ENCODE measurements at places on chromosomes 16 and 17.

DNA sequence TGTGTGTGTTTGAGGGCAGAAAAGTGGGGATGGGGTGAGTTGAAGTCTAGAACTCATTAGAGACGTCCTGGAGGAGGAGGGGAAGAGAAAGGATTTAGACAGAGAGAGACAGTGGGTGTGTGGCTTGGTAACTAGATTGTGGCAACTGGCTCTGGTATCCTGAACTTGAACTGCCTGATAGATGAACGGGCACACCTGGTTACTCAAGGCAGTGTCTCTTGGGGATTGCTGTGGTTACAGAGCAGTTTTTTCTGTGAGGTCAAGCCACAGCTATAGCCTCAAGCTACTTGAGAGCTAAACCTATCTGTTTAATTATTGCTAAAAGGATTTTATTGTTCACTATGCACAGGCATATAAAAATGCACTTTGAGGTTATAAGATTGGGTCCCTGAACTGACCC lies 29.8 kb upstream of the MYH2 start:
- H3K36me3 ChIP-seq, result no peaks in the 10 kb centered on the region
- no peak overlapping the region for H3K27ac ChIP-seq
- H3K4me3 ChIP-seq, result no peak overlapping the region
- no peak for DNase-seq
- H3K27me3 ChIP-seq, result no peaks in the 10 kb centered on the region

- peaks cover 16% of the 10 kb centered on the region for H3K4me1 ChIP-seq
- H3K27ac ChIP-seq, result peak overlapping the region; percentile 94
- H3K27me3 ChIP-seq, result no peaks in the 10 kb centered on the region
- peak overlapping the region; percentile 81 for H3K4me3 ChIP-seq
- H3K36me3 ChIP-seq, result no peaks in the 10 kb centered on the region
- DNase-seq, result no peak
Observed at GRCh38 chr16:29961127-29961478, 776 bp upstream of the TMEM219 start.

- no peaks in the 10 kb centered on the region for H3K36me3 ChIP-seq
- DNase-seq, result no peak
- no peaks in the 10 kb centered on the region for H3K4me1 ChIP-seq
- H3K27me3 ChIP-seq, result no peaks in the 10 kb centered on the region
- no peak overlapping the region for H3K27ac ChIP-seq
Observed at GRCh38 chr16:4123616-4124300, 7.5 kb upstream of the ADCY9 start.

- no peaks in the 10 kb centered on the region for H3K27me3 ChIP-seq
- no peaks in the 10 kb centered on the region for H3K36me3 ChIP-seq
- DNase-seq, result no peak
- no peaks in the 10 kb centered on the region for H3K4me1 ChIP-seq
- H3K4me3 ChIP-seq, result no peak overlapping the region
- H3K27ac ChIP-seq, result no peak overlapping the region
Observed at GRCh38 chr17:80573701-80574100, 29.1 kb downstream of the RPTOR start.

- H3K27me3 ChIP-seq, result no peaks in the 10 kb centered on the region
- peaks cover 21% of the 10 kb centered on the region for H3K36me3 ChIP-seq
- peak within 1 kb of the TSS; percentile 78 for H3K27ac ChIP-seq
- H3K4me1 ChIP-seq, result peaks cover 10% of the 10 kb centered on the region
- peak; percentile 93 for DNase-seq
Observed at GRCh38 chr16:71845639-71846430, at the start of gene ATXN1L. ATXN1L (plus strand) TSS chr16:71845976; CDS start chr16:71849741, 3,765 bp downstream.

- H3K27ac ChIP-seq, result no peak overlapping the region
- peaks cover 24% of the 10 kb centered on the region for H3K4me1 ChIP-seq
- H3K4me3 ChIP-seq, result no peak overlapping the region
- no peaks in the 10 kb centered on the region for H3K27me3 ChIP-seq
- DNase-seq, result no peak
Observed at GRCh38 chr16:58019866-58020538, 5.6 kb upstream of the MMP15 start.

- H3K27me3 ChIP-seq, result no peaks in the 10 kb centered on the region
- no peak overlapping the region for H3K4me3 ChIP-seq
- H3K4me1 ChIP-seq, result peaks cover 51% of the 10 kb centered on the region
Observed at GRCh38 chr17:50558091-50558490, 2.4 kb upstream of the CACNA1G start.

DNA sequence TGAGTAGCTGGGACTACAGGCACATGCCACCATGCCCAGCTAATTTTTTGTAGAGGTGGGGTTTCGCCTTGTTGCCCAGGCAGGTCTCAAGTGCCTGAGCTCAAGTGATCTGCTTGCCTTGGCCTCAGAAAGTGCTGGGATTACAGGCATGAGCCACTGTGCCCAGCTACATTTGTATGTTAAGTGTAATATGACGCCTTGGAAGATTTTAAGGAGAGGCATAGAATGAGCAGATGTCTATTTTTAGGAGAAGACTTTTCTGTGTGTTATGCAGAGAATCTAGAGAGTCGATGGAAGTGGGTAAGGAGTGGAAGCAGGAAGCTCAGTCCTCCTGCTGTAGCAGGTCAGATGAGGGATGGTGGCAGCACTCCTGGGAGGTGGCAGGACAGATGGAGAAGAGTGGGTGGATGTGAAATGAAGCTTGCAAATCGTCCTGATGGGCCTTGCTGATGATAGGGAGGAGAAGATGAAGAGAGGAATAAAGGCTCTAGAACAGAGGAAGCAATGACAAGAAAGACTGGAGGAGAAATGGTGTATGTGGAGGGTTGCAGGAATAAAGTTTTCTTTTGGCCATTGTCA lies 125.3 kb downstream of the SHISA6 start:
- DNase-seq, result no peak
- no peaks in the 10 kb centered on the region for H3K27me3 ChIP-seq
- H3K36me3 ChIP-seq, result no peaks in the 10 kb centered on the region

GRCh38 chr16:21283521-21284289 lies 5.6 kb upstream of the CRYM start:
- no peaks in the 10 kb centered on the region for H3K27me3 ChIP-seq
- H3K36me3 ChIP-seq, result no peaks in the 10 kb centered on the region
- H3K4me1 ChIP-seq, result peaks cover 6% of the 10 kb centered on the region
- H3K4me3 ChIP-seq, result peak overlapping the region; percentile 39
- no peak for DNase-seq
- peak overlapping the region; percentile 77 for H3K27ac ChIP-seq

DNA sequence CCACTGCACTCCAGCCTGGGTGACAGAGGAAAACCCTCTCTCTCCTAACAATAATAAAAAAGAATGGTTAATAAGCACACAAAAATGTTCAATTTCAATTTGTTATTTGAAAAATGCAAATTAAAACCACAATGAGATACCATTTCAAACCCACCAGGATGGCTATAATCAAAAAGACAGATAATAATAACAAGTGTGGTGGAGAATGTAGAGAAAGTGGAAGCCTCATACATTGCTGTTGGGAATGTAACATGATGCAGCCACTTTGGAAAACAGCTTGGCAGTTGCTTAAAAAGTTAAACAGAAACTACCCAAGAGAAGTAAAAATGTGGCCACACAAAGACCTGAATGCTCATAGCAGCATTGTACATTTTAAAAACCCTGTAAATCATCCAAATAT lies 51.8 kb upstream of the MAP3K14 start:
- H3K27ac ChIP-seq, result no peak overlapping the region
- H3K27me3 ChIP-seq, result no peaks in the 10 kb centered on the region
- DNase-seq, result no peak
- no peak overlapping the region for H3K4me3 ChIP-seq
- peaks cover 11% of the 10 kb centered on the region for H3K4me1 ChIP-seq

DNA sequence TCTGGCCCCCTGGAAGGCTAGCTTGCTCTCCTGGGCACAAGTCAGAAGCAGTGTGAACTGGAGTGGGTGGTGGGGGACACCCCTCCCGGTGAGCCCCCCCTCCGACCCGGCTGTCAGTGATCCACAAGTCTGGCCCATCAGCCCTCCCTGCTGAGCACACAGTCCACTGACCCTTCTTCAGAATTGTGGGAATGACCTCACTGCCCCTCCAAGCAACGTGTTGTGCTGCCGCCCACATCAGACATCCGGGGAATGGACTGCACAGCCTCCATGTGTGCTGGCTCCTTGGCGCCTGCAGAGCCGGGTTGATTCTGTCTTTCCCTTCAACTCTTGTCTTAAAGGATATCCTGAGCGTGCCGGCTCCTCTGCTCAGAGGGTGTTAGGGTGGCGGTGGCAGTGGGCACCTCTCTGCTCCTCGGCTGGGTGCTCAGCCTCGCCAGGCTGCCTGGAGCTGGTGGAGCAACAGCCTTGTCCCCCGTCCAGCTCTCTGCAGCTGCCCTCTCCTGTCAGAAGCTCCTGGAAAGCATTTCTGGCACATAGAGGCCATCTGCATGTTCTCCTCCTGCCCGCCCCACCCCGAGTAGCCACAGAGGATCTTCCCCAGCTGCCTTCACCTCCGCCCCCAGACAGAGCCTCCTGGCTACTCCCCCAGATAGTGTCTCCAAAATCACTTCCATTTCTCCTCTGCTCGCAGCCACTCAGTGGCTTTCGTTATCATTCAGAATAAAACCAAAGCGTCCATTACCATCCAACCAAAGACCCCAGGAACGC lies 19.8 kb downstream of the NPTX1 start:
- DNase-seq, result no peak
- peak overlapping the region; percentile 93 for H3K27ac ChIP-seq
- peaks cover 35% of the 10 kb centered on the region for H3K4me1 ChIP-seq
- H3K27me3 ChIP-seq, result no peaks in the 10 kb centered on the region
- no peak overlapping the region for H3K4me3 ChIP-seq
- no peaks in the 10 kb centered on the region for H3K36me3 ChIP-seq

DNA sequence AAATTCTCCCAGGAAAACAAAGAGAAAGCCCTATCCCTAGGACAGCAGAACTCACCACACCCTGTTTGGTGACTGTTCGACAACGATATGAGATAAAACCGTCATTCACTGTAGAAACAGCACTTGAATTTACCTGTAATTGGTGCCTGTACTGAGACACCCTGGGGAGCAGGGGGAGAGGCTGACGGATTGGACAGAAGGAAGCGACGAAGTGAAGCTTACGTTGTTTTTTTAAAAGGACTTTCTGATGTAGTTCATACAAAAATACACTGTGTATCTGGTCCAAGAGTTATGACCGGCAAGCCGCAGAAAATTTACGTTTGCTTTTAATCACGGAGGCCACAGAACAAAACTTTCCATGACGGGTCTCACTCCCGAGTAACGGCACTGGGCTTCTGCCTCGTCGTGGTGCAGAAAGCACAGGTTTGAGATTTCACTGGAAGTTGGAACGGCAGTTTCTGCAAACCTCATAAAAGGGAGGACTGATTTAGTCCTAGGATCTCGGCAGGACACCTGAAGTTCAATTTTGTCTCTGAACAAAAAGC lies 9.7 kb downstream of the NXN start:
- H3K36me3 ChIP-seq, result no peaks in the 10 kb centered on the region
- H3K4me3 ChIP-seq, result peak overlapping the region; percentile 13
- peaks cover 26% of the 10 kb centered on the region for H3K4me1 ChIP-seq
- DNase-seq, result no peak

DNA sequence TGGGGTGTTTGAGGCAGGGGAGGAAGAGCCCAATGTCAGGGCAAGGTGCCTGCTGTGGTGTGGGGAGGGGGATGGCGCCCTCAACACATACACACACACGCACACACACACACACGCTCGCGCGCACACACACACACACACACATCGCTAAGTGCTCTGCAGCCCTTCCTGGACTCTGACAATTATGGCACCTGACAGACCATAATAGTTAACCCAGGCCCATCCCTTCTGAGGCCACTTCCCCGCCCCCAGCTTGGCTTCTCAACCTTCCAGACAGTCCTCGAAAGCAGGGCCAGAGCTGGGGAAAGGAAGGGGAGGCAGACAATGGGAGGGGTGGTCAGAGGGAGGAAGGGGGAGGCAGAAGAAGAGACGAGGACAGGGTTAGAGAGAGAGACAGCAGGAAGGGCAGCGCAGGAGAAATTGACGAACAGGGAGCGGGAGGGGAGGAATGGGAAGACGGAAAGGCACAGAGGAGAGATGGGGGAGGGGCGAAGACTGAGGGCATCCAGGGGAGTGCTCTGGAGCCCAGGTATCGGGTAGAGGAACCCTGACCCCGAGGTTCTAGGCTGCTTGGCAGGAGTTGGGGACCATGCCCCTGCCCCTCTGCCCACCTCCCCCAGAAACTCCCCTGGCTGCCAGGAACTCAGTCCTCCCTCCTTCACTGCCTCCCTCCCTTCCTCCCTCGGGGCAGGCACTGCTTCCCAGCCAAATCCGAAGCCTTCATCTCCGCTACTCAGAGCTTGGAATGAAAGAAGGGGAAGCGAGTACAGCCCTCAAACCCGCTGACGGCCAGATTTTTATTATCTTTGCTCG lies 4.0 kb downstream of the SRCIN1 start:
- H3K4me3 ChIP-seq, result no peak overlapping the region
- DNase-seq, result no peak
- H3K27me3 ChIP-seq, result no peaks in the 10 kb centered on the region
- H3K36me3 ChIP-seq, result no peaks in the 10 kb centered on the region
- H3K4me1 ChIP-seq, result peaks cover 27% of the 10 kb centered on the region
- H3K27ac ChIP-seq, result no peak overlapping the region

- no peaks in the 10 kb centered on the region for H3K4me1 ChIP-seq
- no peak for DNase-seq
- no peaks in the 10 kb centered on the region for H3K36me3 ChIP-seq
- no peak overlapping the region for H3K4me3 ChIP-seq
- no peak overlapping the region for H3K27ac ChIP-seq
Observed at GRCh38 chr16:59759296-59759695, 1025.2 kb upstream of the GOT2 start.
